ENCODE measurements at places on chromosomes 12 and 14.

DNA sequence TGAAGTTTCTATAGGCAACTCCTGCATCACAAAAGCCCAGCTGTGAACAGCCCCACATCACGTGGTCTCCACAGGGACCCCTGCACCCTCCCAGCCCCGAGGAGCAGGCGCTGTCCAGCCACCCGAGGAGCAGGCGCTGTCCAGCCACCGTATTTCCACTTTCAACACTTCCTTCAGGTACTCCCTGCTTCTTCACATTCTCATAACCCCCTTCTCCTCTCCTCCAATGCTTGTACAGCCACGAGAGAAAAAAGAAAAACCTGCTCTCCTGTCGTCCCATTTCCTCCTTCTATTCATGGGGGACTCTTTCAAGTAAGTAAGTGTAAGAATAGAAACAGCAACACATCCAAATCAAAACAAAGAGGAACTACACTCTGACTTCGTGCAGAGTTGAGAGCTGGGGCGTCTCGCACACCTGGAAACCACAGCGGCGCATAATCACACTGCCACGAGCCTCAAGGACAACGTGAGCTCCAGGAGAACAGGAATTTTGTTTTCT lies 11.9 kb downstream of the CDC42BPB start:
- no peak for DNase-seq

DNA sequence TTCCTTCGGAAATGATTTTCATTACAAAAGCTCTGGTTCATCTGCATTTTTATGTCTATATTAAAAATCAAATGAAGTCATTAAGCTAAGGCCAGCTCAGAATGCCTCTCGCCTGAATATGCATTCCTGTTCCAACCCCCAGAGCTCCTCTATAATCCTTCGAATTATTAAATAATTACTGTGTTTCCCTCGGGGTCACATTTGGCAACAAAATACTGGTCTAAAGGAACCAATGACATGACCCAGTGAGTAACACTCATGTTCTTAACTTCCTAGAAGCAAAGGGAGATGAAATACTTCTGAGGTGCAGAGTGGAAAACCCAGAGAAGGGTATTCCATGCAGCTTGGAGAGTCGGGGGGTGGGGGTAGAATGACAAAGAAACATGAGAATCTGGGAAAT lies 68.3 kb downstream of the FOXN3 start:
- DNase-seq: no peak

GRCh38 chr12:76649099-76649498 lies 89.5 kb upstream of the OSBPL8 start:
- no peak for DNase-seq

- no peak for DNase-seq
These were observed 440 bp upstream of the ISM2 start for GRCh38 chr14:77498984-77499527.

DNA sequence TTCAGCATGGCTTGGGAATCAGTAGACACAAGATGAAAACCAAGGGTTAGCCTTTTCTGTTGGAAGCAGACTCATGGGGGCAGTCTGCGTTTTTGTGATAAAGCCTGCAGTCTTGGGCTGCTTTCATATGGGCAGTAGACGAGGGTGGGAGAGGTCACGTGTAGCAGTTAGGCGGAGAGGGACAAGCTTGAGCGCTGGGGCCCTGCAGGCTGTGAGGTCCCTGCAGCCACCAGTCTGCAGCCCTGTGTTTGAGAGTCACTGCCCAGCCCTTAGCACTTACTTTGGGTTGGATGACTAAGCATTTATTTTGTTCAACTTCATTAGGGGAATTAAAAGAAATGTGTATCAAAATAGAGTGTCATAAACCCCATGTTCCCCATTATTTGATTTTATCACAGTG lies 37.2 kb downstream of the EP400 start:
- no peak for DNase-seq

Data from activated T-cell treated with anti-CD3 and anti-CD28 coated beads for 48 hours (primary cell).